HS-27A (cell line): ENCODE measurements at places on chromosomes 7 and 10.
A peak's percentile ranks its signal among the peaks of the same experiment; 100 is the strongest.

DNA sequence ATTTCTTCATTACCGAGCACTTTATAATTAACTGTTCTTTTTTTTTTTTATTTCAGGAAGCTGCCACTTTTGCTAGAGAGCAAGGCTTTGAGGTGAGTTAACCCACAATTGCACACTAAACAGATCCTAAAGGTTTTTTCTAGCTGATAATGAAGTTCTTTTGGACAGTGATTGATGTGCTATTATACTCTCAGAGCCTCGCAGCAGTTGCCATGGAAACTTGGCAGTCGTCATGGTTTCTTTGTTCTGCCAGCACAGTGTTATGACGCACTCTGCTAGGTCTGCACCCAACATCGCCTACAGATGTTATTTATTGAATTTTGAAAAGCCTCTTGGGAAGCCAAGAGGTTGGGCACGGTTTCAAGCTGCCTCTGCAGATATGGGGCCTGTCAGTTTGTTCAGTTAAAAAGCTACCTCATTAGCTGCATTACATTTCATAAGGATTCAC is 237.2 kb upstream of the KAT6B start:
- no peak for DNase-seq

DNA sequence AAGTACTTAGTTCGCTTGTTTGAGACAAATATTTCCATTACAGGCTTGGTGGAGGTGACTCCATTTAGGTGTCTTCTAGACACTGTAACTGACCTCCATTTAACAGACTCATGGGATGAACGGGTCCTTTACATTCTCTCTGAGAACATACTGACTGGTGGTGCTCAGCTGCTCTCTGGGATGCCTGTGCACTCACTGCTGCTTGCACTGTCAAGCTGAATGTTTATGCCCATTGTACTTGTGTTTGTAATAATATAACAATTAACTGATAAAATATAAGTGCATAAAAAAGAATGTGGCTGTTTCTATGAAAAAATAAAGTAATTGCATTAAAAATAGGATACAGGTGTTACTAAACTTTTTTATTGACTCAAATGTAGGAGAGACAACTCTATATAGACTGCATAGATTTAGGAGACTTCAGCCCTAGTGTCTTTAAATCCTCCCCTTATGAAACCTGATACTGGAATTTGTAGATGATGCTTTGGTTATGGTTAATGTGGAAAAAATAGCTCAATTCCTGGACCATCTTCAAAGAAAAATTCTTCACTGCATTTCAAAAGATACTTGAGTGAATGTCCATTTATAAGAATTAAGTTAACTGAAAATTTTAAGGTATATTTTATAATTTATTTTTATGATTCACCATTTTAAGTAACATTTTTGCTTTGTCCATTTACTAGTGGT is 85.4 kb downstream of the CDK14 start:
- no peak for DNase-seq

GRCh38 chr10:93542358-93542791 is 24.1 kb upstream of the FFAR4 start:
- DNase-seq, result no peak

DNA sequence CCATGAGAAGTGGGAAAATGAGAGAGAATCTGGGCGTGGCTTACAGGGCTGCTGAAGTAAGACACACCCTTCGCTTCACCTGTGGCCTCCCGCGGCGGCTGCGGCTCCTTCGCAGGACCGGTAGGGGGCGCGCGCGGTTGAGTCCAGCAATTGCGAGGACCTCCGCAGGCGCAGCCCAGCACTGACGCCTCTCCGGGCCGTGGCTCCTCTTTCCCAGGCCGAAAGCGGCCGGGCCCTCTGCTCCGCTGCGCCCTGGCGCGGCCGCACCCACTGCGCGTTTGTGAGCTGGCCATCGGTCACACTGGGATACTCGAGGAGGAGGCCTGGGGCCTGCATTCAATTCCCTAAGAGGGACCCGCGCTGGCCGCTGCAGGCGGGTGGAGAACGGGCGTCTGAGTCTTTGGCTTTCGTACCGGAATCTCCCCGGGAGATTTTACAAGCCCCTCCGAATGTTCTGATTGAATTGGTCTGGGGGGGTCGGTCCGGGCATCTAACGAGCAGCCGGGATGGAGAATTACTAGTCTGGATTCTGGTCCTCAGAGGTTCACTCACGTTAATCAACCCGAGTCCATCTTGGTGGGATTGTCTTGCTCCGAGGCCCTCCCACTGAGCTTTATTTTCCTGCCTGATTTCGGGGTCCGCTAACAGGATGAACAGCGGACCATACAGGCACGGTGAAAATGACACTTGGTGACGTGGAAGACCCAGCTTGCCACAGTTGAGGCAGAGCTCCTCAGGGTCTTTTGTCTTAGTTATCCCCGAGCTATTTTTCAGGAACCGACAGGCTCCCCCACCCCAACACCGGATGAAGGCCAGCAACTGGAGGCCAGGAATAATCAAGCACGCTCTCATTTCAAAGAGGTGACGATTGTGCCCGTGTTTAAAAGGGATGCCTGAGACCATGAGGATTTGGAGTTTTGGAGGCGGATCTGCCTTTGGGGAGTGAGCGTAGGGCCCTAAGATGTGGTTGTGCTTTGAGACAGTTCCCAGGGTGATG is at the start of gene LRRD1:
Gene LRRD1 (minus strand): TSS at position 215 of the 997 bp plus-strand sequence. CDS start 13,940 bp downstream, outside the sequence.
- no peak for DNase-seq

- peak; percentile 7 for DNase-seq
These were observed 129.3 kb downstream of the MYOF start for GRCh38 chr10:93352638-93353383.

DNA sequence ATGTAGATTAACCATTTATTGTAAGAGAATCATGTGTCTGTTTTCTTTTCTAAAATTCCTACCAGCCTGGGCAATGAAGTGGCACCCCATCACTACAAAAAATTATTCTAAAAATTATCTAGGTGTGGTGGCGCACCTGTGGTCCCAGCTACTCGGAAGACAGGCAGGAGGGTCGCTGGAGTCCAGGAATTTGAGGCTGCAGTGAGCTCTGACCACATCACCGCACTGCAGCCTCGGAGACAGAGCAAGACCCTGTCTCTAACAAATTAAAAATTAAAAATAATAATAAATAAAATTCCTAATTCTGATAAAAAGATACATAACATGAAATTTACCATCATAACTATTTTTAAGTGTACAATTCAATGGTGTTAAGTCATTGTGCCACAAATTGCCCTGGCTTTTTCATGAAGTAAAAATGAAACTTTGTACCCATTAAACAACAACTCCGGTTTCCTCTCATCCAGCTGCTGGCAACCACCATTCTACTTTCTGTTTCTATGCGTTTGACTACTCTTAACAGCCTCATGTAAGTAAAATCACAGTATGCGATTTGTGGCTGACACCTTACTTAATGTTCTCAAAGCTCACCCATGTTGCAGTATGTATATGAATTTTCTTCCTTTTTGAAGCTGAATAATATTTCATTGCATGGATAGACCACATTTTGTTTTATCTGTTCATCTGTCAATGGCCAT is 20.6 kb upstream of the USP6NL start:
- DNase-seq, result no peak
